ENCODE measurements at places on chromosomes 4 and X.

- no peak for DNase-seq
Measured at GRCh38 chr4:7650606-7651385, 216.1 kb upstream of the PSAPL1 start.

DNA sequence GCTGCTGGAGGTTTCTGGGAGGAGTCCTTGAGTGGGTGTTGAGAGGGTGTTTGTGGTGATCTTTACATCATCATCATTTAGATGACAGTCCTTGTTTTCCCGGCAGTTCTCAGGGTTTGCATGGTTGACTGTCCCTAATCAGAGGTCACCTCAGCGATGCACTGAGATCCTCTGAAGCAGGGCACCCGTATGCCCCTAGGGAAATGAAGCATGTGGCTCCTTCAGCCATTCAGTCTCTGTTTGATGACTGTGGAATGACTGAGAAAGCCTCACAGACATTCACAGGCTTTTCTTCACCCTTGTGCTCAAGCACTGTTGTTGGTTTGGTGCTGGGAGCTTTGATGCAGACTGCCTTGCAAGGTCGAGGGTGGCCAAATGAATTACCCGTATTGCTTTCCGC lies 474.7 kb downstream of the SPRY1 start:
- DNase-seq: no peak

DNA sequence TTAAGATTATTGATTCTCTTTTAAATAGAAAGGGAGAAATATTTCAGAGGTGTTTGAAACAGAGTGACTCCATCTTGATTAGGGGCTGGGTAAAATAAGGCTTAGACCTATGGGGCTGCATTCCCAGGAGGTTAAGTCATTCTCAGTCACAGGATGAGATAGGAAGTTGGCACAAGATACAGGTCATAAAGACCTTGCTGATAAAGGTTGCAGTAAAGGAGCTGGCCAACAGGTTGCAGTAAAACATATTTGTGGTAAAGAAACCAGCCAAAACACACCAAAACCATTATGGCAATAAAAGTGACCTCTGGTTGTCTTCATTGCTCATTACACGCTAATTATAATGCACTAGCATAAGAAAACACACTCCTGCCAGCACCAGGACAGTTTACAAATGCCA lies 165.0 kb downstream of the SPIN4 start:
- no peak for DNase-seq

DNA sequence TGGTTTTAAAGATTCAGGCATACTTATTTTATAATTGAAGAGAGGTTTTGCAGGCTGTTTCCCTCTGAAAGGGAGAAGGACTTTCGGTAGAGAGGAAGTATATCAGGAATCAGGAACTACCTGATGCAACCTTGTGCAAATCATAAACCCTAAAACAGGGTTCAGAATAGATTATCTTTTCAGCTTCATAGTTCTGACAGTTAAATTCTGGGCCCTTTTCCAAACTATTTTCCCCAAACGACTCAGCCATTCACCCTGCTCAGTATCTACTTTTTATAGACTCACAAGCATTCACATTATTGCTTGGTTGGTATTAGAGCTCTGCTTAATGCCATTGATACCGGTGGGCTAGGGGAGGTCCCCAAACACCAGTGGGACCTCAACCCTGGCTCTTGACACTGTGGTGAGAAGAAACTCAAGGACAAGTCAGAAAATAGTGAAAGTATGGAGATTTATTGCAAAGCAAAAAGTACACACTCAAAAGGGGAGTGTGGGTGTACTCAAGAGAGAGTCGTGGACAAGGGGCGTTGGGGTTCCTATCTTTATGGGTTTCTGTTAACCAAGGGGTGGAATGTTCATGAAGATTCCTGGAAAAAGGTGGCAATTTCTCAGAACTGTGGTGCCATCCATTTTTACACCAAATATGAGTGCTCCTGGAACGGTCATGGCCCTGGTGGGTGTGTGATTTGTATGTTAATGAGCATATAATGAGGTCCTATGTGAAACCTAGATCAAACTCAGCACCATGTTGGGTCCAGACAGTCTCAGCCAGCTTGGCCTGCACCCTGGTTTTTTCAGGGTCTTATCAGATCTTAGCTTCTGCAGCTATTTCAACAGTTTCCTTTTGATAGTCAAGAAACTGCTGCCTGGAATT lies 238.3 kb downstream of the DCLK2 start:
- no peak for DNase-seq

- DNase-seq: no peak
Measured at GRCh38 chr4:123301923-123302322, 94.7 kb upstream of the SPRY1 start.

All from D721Med (cell line).